ENCODE measurements at places on chromosomes 4 and X.

DNA sequence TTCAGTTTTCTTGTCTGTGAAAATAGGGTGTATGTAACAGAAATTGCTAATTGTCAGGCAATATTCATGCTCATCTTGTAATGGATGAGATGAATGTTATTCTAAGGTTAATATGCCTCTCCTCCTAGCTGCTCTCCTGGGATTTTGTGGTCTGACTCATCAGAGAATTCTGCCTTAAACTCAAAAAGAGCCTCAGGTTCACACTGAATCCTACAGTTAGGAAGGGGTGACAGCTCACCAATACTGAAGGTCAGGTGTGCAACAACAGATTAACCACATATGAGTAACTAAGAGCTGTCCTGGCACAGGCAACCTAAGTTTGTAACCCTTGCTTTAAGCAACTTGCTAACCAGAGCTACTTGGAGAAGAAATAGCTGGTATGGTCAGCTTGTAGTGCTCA is 197.7 kb downstream of the SPATA18 start:
- no peak for DNase-seq

DNA sequence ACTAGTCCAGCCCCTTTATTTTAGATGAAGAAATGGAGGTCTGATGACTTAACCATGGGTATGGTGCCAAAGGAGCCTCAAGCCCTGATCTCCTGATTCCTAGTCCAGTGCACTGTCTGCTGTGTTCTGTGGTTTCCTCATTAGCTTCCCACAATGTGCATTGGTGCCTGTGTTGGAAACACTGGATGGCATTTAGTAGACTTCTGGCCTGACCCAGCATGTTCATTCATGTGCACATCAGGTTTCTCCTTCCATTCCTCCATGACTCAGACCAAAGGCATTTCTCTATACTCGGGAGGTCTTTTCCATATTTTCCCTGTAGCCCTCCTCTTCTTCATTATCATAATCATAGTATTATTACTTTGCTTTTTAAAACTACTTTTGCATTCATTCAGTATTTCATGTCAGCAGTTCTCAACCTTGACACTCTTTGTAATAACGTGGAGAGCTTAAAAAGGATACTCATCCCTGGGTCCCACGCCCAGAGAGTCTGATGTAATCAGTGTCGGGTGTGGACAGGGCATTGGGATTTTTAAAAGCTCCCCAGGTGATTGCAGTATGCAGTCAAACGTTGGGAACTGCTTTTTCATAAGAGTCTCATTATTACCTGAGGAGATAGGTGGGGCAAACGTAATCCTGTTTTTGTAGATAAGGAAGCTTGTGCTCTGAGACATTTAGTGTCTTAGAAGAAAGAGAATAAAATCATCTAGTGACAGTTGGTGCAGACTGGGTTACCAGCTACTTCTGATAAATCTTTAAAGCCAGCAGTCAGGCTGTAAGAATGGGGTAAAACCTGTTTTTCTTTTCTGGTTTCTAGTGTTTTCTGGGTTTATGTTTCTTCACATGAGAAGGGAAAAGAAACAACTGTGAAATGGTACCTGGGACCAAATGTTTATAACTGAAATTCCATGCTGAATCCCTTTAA is 40.9 kb upstream of the XK start:
- no peak for DNase-seq

DNA sequence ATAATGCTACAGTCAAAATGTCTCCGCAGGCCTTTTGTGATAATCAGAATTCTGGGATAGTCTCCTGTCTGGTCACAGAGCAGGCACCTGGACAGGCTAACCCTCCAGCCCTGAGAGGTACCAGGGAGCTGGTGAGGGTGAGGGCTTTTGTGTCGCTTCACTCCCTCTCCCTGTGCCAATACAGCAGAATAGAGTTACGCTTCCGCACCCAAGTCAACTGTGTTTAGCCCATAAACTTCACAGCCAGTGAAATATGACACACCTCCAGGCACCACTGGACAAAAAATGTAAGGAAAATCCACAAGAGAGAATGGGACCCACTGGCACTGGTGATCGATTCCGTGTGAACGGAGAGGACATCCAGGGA is 1.3 kb downstream of the GAK start:
- DNase-seq, result peak; percentile 1

- no peak for DNase-seq
These were observed 34.5 kb downstream of the INTS12 start for GRCh38 chr4:105674011-105674410.

DNA sequence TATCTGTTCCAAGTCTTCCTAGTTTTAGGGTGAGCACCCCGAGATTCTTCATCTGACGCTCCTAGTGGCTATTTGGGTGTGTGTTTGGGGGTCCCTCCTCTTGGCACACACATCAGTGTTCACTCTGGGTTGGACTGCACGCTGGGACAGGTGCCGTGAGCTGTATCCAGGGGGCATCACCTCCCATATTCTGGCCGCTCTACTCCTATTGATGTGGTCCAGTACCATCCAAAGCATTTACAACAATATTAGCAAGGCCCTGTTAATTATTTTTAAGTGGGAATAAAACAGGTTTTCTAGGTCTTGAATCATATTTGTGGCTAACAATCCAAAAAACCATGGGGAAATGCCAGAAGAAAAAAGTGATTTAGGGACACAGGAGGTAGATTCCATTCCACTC is 26.4 kb downstream of the CYTL1 start:
- DNase-seq, result no peak

GRCh38 chr4:186693159-186693815 is 30.4 kb downstream of the FAT1 start:
- no peak for DNase-seq

- DNase-seq, result no peak
These were observed 1.5 kb downstream of the CLCN3 start for GRCh38 chr4:169621731-169622492.

- no peak for DNase-seq
These were observed 35.3 kb downstream of the BOD1L1 start for GRCh38 chr4:13592220-13592619.

GRCh38 chrX:97199501-97199900 is 315.8 kb downstream of the RPA4 start:
- no peak for DNase-seq

DNA sequence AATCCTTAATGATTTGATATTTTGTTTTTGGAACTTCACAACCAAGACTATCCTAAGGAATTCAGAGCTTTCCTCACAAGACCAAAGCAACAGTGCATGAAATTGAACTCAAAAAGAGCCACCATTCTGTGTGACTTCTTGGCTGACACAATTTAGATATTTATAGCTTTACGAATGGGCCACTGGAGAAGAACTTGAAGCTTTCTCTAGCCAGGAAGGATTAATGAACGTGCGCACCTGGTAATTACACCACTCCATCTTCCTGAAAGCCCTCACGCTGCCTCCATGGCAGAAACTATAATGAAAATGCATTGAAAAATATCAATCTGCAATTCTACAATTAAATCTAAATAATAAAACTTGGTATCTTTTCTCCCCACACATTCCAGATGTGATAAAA is 1057.8 kb downstream of the DMD start:
- no peak for DNase-seq

GRCh38 chr4:71402616-71403015 is 63.8 kb downstream of the SLC4A4 start:
- DNase-seq, result no peak

GRCh38 chrX:108072746-108073145 is 18.6 kb downstream of the PSMD10 start:
- DNase-seq, result no peak

DNA sequence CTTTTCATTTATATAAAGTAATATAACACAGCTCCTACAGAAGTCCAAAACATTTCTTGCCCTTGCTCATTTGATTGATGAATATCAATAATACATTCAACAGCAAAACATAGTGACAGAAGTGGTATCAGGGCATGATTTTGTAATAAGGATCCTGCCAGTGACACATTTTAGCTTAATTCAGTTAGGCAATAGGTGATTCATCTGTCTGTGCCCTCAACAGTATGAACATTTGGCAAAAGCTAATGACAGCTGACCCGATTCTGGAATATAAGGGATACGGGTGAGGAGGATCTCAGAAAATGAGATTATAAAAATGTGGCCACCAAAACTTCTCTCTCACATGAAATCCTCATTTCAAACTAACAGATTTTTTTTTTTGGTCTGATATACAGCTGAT is 294.0 kb downstream of the CAMK2D start:
- no peak for DNase-seq

DNA sequence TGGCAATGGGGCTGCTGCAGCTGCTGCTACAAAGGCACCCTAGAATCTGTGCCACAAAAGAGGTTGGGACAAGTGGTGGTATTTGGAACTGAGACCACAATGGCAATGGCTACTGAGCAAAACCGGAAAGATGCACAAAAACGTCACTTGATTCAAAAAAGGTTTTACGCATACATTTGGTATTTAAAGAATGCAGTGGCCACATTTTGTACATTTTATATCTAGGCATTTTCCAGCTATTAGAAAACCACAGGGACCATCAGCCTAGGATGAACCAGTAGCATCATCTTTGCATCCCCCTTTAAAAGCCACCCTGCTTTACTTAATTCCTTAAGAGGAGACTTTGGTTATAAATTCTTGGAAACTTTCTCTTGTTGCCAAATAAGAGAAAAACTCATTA is 104.8 kb upstream of the CXCL13 start:
- DNase-seq, result no peak

GRCh38 chrX:13283950-13284546 is 35.8 kb downstream of the ATXN3L start:
- DNase-seq, result no peak

DNA sequence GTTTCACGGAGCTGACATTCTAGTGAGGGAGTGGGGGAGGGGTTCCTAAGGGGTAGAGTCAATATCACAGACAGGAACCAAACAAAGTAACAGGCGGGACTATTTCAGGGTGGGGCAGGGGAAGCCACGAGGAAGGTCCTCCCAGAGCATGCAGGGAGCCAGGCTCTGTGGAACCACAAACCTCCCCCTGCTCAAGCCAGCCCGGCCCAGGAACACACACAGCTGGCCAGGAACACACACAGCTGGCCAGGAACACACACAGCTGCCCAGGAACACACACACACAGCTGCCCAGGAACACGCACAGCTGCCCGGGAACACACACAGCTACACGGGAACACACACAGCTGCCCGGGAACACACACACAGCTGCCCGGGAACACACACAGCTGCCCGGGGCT is 24.8 kb downstream of the EVC2 start:
- DNase-seq, result no peak

DNA sequence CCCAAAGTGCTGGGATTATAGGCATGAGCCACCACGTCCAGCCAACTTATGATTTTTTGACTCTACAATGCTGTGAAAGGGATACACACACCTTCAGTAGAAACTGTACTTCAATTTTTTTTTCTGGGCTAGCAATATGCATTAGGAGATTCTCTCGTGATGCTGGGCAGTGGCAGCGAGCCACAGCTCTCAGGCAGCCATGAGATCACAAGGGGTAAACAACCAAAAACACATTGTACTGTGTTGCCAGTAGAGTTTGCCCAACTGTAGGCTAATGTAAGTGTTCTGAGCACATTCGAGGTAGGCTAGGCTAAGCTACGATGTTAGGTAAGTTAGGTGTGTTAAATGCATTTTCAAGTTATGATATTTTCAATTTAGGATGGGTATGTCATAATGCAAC is 25.7 kb downstream of the RAB33A start:
- DNase-seq, result no peak

GRCh38 chr4:154407443-154407842 is 84.2 kb downstream of the DCHS2 start:
- DNase-seq, result no peak

DNA sequence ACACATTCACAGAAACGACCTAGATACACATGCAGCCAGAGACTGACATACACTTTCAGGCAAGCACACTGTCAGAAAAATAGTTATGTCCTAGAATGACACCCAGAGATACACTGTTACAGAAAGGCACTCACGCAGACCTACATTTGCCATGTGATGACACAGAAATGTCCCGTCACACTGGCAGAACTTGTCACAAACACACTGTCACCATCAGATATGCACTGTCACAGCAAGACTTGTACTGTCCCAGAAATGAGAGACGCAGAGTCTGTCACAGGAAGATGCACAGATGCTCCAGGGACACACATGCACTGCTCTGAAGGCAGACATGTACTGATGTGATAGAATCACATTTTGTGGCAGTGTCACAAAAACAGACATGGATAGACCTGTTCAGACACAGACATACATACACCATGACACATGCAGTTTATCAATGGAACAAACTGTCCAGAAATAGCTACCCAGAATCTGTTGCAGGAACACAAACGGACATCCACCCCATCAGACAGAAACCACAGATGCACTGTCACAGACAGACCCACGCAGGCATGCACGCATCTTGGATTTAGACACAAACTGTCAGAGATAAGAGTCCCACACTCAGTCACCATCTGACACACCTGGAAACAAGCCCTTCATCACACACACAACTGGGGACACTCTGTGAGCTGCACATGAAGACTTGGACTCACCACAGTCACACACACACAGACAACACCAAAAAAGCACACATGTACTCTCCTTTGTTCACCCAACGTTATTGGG is 1.3 kb upstream of the PIM2 start:
- no peak for DNase-seq
